GM12878 (cell line): ENCODE measurements at places on chromosomes 7 and 10. TPM values are rescaled to one million over a fixed set of nuclear protein-coding genes. Genes with fewer than 3 reads are reported as not detected.
A peak's percentile ranks its signal among the peaks of the same experiment; 100 is the strongest.

GRCh38 chr7:36949711-36950600 lies 225.7 kb upstream of the AOAH start:
- H3K27me3 ChIP-seq, result no peaks in the 10 kb centered on the region
- H3K27ac ChIP-seq, result peak overlapping the region; percentile 89
- no peak for DNase-seq
- H3K36me3 ChIP-seq, result no peaks in the 10 kb centered on the region; the same call in 1 of the 2 replicates
- H3K4me1 ChIP-seq, result peaks cover 40% of the 10 kb centered on the region

- no peaks in the 10 kb centered on the region for H3K4me1 ChIP-seq
- no peak overlapping the region for H3K27ac ChIP-seq
- H3K36me3 ChIP-seq, result no peaks in the 10 kb centered on the region
- no peak overlapping the region for H3K4me3 ChIP-seq
- H3K27me3 ChIP-seq, result no peaks in the 10 kb centered on the region; the same call in 1 of the 2 replicates
These were observed 130.6 kb upstream of the SLC26A5 start for GRCh38 chr7:103576641-103577040.

DNA sequence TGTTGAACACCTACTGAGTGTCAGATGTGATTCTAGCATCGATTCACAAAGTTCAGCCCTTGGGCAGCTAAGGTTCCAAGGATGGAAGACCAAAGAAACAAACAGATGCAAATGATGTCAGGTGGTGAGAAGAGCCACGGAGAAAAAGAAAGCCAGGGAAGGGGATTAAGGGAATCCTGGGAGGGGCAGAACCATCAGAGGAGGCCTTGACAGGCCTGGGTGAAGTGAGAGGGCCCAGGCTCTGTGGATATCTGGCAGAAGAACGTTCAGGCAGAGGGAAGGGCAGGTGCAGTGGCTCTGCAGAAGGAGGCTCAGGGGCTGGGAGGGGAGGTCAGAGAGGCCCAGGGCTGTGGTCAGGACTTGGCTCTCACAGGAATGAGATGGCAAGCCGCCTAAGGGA lies 90.4 kb downstream of the C10orf105 start:
- DNase-seq, result no peak
- no peak overlapping the region for H3K27ac ChIP-seq
- H3K4me3 ChIP-seq, result no peak overlapping the region
- H3K4me1 ChIP-seq, result no peaks in the 10 kb centered on the region
- no peaks in the 10 kb centered on the region for H3K36me3 ChIP-seq

ADAM12 gene
- total RNA-seq, result 0.62 TPM in 1 of 2 replicates, not detected in the other

KDM7A gene
- total RNA-seq, result 0.95 and 1.5 TPM in 2 replicates

LIPF gene
- total RNA-seq, result not detected in 2 replicates

LRIT1 gene
- total RNA-seq, result not detected in 2 replicates
